Effector memory CD8-positive, alpha-beta T cell (primary cell): ENCODE measurements at places on chromosomes 4 and X.
A peak's percentile ranks its signal among the peaks of the same experiment; 100 is the strongest.

GRCh38 chr4:7062816-7063215 is 5.0 kb downstream of the GRPEL1 start:
- DNase-seq: no peak
- H3K27me3 ChIP-seq: no peaks in the 10 kb centered on the region
- peaks cover 71% of the 10 kb centered on the region for H3K36me3 ChIP-seq
- peaks cover 12% of the 10 kb centered on the region for H3K4me1 ChIP-seq

- H3K4me1 ChIP-seq: peaks cover 4% of the 10 kb centered on the region
- peak within 1 kb of the TSS; percentile 58 for H3K4me3 ChIP-seq
- peak within 1 kb of the TSS; percentile 57 for H3K27ac ChIP-seq
- DNase-seq: no peak
- H3K27me3 ChIP-seq: peaks cover 5% of the 10 kb centered on the region
- peaks cover 2% of the 10 kb centered on the region for H3K36me3 ChIP-seq
Observed at GRCh38 chrX:15269618-15270521, at the start of gene ASB9. TSS of gene ASB9 (minus strand) at chrX:15270083. CDS start at chrX:15269874, 209 bp downstream.

DNA sequence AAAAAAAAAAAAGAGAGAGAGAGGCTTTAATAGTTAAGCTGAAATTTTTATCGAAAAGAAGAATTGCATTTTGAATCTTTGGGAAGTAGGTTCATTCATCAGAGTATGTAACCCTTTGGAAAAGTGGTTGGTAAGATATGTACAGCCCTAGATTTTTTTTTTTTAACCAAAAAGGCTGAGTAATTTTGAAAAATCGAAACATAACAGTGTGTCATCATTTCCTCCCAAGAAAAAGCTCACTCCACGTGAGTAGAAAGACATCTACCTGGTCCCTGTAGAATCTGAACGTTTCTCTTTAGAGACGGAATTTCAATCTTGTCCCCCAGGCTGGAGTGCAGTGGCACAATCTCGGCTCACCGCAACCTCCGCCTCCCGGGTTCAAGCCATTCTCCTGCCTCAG is 16.2 kb downstream of the SHOX start:
- no peak overlapping the region for H3K27ac ChIP-seq
- no peaks in the 10 kb centered on the region for H3K4me1 ChIP-seq
- no peak for DNase-seq
- no peak overlapping the region for H3K4me3 ChIP-seq

DNA sequence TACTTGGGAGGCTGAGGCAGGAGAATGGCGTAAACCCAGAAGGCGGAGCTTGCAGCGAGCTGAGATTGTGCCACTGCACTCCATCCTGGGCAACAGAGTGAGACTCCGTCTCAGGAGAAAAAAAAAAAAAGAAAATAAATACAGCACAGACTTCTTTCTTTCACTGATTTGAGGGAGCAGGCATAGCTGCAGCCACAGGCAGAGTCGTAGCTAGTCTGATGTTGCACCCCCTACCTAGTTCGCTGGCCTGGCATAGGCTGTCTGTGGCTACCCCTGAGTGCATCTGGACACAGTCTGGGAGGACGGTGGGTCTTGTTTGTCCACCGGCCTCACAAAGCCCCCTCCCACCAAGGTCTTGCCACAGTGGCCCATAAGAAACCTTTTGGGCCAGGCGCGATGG is 21.4 kb downstream of the IL3RA start:
- H3K27me3 ChIP-seq: no peaks in the 10 kb centered on the region
- H3K36me3 ChIP-seq: peaks cover 9% of the 10 kb centered on the region
- H3K4me1 ChIP-seq: peaks cover 3% of the 10 kb centered on the region
- no peak overlapping the region for H3K4me3 ChIP-seq
- no peak for DNase-seq

GRCh38 chr4:37758226-37758625 is 68.3 kb upstream of the PGM2 start:
- no peaks in the 10 kb centered on the region for H3K36me3 ChIP-seq
- H3K27ac ChIP-seq: no peak overlapping the region
- peaks cover 3% of the 10 kb centered on the region for H3K4me1 ChIP-seq
- no peak overlapping the region for H3K4me3 ChIP-seq
- DNase-seq: no peak

DNA sequence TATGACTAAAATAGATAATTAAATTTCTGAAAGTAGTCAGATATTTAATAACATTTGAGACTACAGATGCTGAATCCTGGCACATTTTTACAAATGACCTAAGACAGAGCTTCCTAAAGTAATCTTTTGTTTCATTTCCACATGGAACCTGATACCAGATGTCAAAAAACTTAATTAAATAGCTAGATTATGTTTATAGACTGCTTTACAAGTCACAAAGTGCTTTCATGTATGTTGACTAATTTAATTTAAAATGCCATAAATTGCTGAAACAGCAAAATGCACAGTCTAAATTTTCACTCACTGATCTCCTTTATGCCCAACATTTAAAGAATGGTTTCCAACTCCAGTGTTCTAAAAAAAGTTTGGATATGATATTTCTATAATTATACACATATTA is 299.1 kb upstream of the TBX22 start:
- no peak overlapping the region for H3K4me3 ChIP-seq
- no peak for DNase-seq
- no peaks in the 10 kb centered on the region for H3K36me3 ChIP-seq
- no peaks in the 10 kb centered on the region for H3K4me1 ChIP-seq
- H3K27me3 ChIP-seq: no peaks in the 10 kb centered on the region

- H3K27me3 ChIP-seq: no peaks in the 10 kb centered on the region
- H3K4me3 ChIP-seq: no peak overlapping the region
- no peak overlapping the region for H3K27ac ChIP-seq
- no peaks in the 10 kb centered on the region for H3K36me3 ChIP-seq
Observed at GRCh38 chr4:61533140-61533539, 333.0 kb downstream of the ADGRL3 start.

DNA sequence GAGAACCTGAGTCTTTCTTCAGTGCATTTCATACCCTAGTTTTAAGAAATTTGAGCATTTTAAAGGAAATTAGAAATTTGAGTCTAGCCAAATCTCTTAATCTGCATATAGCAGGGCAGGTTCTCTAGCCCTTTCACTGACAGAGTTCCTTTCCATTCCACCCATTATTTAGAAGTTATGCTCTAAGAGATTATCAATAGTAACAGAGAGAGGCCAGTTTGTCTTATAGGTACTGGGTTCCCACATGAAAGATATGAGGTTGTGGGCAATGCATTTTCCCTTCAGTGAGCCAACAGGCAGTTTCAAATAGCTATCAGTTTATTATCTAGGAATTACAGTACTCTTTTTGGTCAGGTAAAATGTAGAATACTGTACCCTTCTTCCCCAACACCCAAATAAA is 7.3 kb upstream of the GALNT7 start:
- DNase-seq: no peak
- H3K27ac ChIP-seq: no peak overlapping the region
- no peaks in the 10 kb centered on the region for H3K27me3 ChIP-seq
- no peaks in the 10 kb centered on the region for H3K36me3 ChIP-seq
